H1 (cell line): ENCODE measurements at places on chromosomes 3 and 15.

DNA sequence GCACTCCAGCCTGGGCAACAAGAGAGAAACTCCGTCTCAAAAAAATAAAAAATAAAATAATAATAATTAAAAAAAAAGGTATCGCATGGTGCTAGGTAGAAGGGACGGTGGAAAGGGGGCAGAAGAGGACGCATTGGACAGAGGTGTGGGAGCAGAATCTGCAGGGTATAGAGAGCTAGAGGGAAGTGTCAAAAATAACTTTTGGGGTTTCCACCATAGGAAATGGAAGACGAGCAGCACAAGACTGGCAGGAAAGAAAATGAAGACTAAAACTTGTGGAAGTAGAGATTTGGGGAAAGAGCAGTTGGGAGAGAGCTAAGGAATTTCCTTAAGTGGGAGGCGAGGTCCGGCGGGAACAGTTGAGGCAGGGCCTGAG, 585 bp upstream of the MKRN2 start:
- peak overlapping the region; percentile 81 for H3K4me3 ChIP-seq
- no peaks in the 10 kb centered on the region for H3K4me1 ChIP-seq

DNA sequence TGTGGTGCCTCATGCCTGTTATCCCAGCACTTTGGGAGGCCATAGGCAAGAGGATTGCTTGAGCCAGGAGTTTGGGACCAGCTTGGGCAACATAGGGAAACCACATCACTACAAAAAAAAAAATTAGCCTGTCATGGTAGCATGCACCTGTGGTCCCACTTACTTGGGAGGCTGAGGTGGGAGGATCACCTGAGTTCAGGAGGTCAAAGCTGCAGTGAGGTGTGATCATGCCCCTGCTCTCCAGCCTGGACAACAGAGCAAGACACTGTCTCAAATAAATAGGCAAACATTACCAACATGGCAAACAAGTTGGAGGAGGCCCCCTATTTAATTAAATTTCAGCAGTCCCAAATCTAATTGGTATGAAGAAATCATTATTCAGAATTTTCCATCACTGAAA, 143.6 kb downstream of the PGPEP1L start:
- peaks cover 23% of the 10 kb centered on the region for H3K4me1 ChIP-seq
- DNase-seq: no peak
- H3K36me3 ChIP-seq: no peaks in the 10 kb centered on the region
- H3K4me3 ChIP-seq: no peak overlapping the region
- H3K27ac ChIP-seq: no peak overlapping the region

DNA sequence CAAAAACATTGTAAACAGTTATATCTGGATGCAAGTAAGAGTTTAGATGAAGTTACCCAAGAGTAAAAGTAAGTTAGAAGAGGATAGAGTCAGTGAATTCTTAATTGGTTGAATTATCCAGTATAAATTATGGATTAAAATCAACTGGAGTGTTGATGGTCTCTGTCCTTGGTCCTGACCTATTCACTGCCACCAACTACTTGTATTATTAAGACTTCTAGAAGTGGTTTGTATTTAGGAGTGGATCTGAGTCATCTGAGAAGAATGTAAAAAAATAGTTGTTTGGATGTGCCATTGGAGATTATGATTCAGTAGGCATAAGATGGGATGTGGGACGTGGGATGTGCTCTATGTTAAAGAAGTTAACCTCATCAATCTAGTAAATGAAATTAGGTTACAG, 86.4 kb downstream of the SYNPR start:
- H3K27ac ChIP-seq: no peak overlapping the region
- no peaks in the 10 kb centered on the region for H3K36me3 ChIP-seq
- H3K27me3 ChIP-seq: no peaks in the 10 kb centered on the region
- no peak overlapping the region for H3K4me3 ChIP-seq
- DNase-seq: no peak

GRCh38 chr3:26799679-26800317, 177.2 kb downstream of the LRRC3B start:
- no peak overlapping the region for H3K4me3 ChIP-seq
- H3K27ac ChIP-seq: no peak overlapping the region
- no peaks in the 10 kb centered on the region for H3K36me3 ChIP-seq
- H3K27me3 ChIP-seq: no peaks in the 10 kb centered on the region
- H3K4me1 ChIP-seq: no peaks in the 10 kb centered on the region
- no peak for DNase-seq

DNA sequence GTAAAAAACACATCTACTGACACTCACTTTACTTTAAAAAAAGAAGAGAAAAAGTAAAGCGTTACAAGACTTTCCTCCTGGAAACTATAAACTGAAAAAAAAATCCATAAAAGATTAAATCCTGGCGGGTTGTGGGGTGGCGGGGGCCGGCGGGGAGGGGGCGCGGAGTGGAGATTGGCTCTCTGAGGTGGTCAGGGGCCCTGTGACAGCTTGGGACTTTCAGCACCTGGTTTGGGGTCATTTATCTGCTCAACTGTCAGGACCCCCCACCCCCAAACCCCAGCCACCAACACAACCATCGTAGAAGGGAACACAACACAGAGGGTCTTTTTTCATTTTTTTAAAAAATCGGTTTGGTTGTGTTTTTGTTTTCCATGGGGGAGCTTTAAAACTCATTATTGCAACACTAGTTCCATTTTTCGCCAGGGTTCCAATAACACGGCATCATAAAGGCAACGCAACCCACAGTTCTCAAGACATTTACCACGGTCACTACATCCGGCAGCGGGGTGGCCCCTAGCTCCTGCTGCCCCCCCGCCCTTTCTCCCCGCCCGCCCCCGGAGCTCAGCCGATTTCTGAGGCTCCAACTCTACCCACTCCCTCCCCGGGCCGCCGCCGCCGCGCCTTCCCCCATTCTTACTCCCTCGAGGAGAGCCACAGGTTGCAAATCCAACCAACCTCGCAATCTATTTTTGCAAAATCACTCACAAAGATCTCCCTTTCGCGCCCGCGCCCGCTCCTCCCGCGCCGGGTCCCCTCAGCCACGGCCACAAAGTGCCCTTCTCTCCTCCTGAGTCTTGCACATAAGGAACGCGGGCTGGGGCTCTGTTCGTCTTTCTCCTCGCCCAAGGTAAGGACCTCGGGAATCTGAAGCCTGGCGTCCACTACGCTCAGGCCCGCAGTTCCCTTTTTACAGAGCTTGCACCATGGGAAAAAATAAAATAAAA, 1.8 kb downstream of the BCL6 start:
- H3K27me3 ChIP-seq: no peaks in the 10 kb centered on the region
- H3K4me3 ChIP-seq: peak overlapping the region; percentile 88
- H3K36me3 ChIP-seq: no peaks in the 10 kb centered on the region
- no peak overlapping the region for H3K27ac ChIP-seq

GRCh38 chr3:38229036-38229435, 36.6 kb upstream of the SLC22A13 start:
- no peak for DNase-seq
- no peaks in the 10 kb centered on the region for H3K4me1 ChIP-seq
- no peak overlapping the region for H3K27ac ChIP-seq

DNA sequence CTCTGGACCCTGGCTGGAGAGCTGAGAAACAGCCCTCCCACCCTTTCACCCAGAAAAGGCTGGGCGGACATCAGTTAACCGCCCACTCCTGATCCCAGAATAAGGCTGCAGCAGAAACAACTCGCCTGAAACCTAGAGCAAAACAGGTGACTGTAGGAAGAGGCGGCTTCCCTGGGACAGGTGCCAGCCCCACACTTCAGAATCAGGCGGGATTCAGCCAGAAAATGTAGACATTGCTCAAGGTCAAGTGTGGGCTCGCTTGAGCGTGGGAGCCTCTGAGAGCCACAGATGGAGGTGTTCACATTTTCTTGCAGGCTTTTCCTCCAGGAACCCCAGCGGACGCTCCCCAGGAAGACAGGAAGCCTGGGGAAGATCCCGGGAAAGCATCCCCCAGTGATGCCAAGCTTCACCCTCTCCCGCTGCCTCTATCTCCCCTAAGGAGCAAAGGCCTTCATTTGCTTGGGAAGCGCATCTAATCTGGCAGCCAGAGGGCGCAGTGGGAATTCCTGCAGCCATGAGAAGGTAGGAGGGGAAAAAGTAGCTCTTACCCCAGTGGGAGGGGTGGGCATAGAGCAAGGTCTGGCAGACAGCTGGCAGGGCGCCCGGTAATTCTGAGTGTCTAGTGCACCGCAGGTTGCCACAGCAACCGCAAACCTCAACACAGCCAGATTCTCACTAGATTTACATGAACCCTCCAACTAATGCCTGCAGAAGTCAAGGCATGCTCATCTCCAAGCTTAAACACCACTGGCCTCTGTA, 77.7 kb downstream of the OCA2 start:
- H3K27ac ChIP-seq: no peak overlapping the region
- DNase-seq: peak; percentile 44
- no peaks in the 10 kb centered on the region; the same call in none of the 2 replicates for H3K4me1 ChIP-seq
- H3K36me3 ChIP-seq: no peaks in the 10 kb centered on the region
- H3K4me3 ChIP-seq: no peak overlapping the region

DNA sequence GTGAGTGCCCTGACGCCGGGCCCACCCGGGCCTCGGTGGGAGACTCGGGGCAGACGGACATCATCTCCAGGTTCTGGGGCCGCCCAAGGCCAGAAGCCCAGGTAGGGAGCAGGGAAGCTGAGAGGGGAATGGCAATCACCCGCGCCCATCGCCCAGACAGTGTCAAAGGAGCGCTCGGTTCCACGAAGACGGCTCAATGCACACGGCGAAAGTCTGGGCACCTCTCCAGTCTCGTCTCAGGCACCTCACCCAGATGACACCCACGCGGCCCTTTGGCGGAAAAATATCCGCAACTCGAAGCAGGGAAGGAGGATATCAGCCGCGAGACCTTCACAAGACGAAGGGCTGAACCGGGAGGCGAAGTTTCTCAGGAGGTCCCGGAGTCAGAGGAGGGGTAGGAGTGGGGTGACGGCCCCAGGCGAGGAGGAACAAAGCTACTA, 916 bp downstream of the IL17RD start:
- no peak overlapping the region for H3K27ac ChIP-seq
- H3K27me3 ChIP-seq: peaks cover 6% of the 10 kb centered on the region
- peaks cover 25% of the 10 kb centered on the region for H3K4me1 ChIP-seq
- DNase-seq: no peak
- H3K4me3 ChIP-seq: peak overlapping the region; percentile 67

DNA sequence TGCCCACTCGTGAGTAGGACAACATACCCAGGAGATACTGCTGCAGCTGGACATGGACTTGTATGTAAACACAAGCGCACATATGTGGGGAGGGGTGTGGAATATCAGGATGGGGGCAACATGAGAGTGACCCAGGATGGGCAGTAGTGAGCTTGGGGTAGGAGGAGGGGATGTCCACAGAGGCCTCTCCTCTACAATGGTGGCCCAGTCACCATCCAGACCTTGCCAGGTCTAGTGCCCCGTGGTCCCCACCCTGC, 266 bp upstream of the ZBTB47 start:
- no peak for DNase-seq
- H3K4me1 ChIP-seq: peaks cover 28% of the 10 kb centered on the region
- H3K36me3 ChIP-seq: no peaks in the 10 kb centered on the region
- H3K4me3 ChIP-seq: peak overlapping the region; percentile 50; the same call in 1 of the 2 replicates
- H3K27me3 ChIP-seq: no peaks in the 10 kb centered on the region

GRCh38 chr15:58087871-58088270, 22.4 kb upstream of the ALDH1A2 start:
- H3K4me1 ChIP-seq: no peaks in the 10 kb centered on the region
- H3K27me3 ChIP-seq: no peaks in the 10 kb centered on the region

DNA sequence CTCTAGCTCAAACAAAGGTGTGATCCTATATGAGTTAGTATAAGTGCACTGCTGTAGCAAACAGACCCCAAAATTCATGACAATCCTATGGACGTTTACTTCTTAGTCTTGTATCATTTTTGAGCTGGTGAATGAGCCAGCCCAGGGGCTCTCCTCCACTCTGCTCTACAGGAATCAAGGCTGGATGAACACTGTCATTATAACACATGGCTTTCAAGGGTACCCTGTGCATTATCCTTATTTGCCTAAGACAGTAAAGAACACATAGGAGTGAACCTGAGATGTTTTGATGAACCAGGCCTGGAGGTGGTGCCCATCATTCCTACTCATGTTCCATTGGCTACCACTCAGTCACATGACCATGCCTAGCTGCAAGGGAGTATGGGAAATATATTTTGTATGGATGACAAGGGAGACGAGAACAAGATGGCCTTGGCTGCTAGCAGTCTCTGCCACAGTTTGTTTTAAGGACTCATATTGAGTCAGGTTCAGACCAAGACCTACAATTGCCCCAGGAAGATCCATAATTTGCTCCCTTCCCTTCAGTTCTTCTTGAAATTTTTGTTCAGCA, 107.4 kb upstream of the HES1 start:
- H3K27me3 ChIP-seq: no peaks in the 10 kb centered on the region; the same call in 1 of the 2 replicates
- no peaks in the 10 kb centered on the region; the same call in none of the 2 replicates for H3K4me1 ChIP-seq
- no peak overlapping the region for H3K4me3 ChIP-seq
- no peak overlapping the region for H3K27ac ChIP-seq

DNA sequence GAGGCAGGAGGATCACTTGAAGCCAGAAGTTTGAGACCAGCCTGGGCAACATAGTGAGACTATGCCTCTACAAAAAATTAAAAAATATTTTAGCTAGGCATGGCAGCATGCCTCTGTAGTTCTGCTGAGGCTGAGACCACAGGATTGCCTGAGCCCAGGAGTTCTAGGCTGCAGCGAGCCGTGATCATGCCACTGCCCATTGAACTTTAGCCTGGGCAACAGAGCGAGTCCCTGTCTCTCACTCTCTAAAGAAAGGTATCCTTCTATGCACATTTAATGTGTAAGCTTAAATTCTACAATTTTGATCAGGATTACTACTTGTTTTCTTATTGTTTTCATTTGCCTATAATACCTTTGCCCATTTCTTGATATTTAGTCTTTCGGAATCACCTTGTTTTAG, 26.8 kb downstream of the GALK2 start:
- H3K27ac ChIP-seq: no peak overlapping the region
- DNase-seq: no peak

- no peaks in the 10 kb centered on the region for H3K27me3 ChIP-seq
- DNase-seq: no peak
- no peaks in the 10 kb centered on the region for H3K36me3 ChIP-seq
- no peak overlapping the region for H3K27ac ChIP-seq
These were observed 22.0 kb upstream of the ARPP21 start for GRCh38 chr3:35617370-35617769.

- no peak overlapping the region for H3K4me3 ChIP-seq
- no peak overlapping the region for H3K27ac ChIP-seq
- H3K36me3 ChIP-seq: no peaks in the 10 kb centered on the region
- DNase-seq: no peak
- no peaks in the 10 kb centered on the region for H3K4me1 ChIP-seq
These were observed 881.3 kb upstream of the CADM2 start for GRCh38 chr3:84077479-84077878.

- no peaks in the 10 kb centered on the region for H3K36me3 ChIP-seq
- H3K4me1 ChIP-seq: no peaks in the 10 kb centered on the region; the same call in 1 of the 2 replicates
- H3K27ac ChIP-seq: no peak overlapping the region
- no peak overlapping the region for H3K4me3 ChIP-seq
- H3K27me3 ChIP-seq: no peaks in the 10 kb centered on the region
- no peak for DNase-seq
These were observed 11.1 kb upstream of the PSTPIP1 start for GRCh38 chr15:76983590-76984375.

GRCh38 chr3:10393514-10393913, 72.6 kb upstream of the SEC13 start:
- no peak overlapping the region for H3K27ac ChIP-seq
- no peak overlapping the region for H3K4me3 ChIP-seq
- H3K27me3 ChIP-seq: no peaks in the 10 kb centered on the region
- DNase-seq: no peak
- peaks cover 6% of the 10 kb centered on the region for H3K4me1 ChIP-seq

- no peak overlapping the region for H3K4me3 ChIP-seq
- peaks cover 4% of the 10 kb centered on the region for H3K4me1 ChIP-seq
- no peak overlapping the region for H3K27ac ChIP-seq
These were observed 289.0 kb downstream of the TLE3 start for GRCh38 chr15:69808756-69809155.
